ENCODE measurements at places on chromosomes 6 and 20. TPM values are rescaled to one million over a fixed set of nuclear protein-coding genes. Genes with fewer than 3 reads are reported as not detected.
A peak's percentile ranks its signal among the peaks of the same experiment; 100 is the strongest.

The CST4 gene
- not detected for polyA plus RNA-seq

The OR2H1 gene
- not detected for polyA plus RNA-seq

GRCh38 chr20:45416917-45417316, 976 bp downstream of the PIGT start:
- no peak for DNase-seq
- H3K27me3 ChIP-seq, result no peaks in the 10 kb centered on the region
- peaks cover 14% of the 10 kb centered on the region for H3K36me3 ChIP-seq
- no peak overlapping the region for H3K27ac ChIP-seq
- H3K4me3 ChIP-seq, result peak overlapping the region; percentile 96

DNA sequence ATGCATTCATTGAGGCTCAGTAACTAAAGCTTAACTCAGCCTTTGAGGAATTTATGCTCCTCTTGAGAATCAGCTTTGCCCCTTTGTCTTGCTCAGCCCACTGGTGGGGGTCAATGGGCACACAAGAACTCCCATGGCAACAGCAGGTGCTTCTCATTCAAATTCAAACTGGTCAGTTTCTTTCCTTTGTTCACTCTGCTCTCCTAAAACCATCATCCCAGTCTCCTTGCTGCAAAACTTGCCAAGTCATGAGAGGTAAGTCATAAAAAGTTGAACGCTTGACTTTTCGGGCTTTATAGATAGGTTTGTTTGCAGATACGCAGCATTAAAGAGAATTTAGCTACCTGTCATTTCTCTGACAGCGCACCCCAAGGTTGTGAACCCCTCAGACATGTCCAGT, 146.8 kb downstream of the TFAP2A start:
- H3K27ac ChIP-seq, result no peak overlapping the region
- no peak for DNase-seq
- no peaks in the 10 kb centered on the region for H3K36me3 ChIP-seq
- H3K27me3 ChIP-seq, result no peaks in the 10 kb centered on the region

- no peak overlapping the region for H3K27ac ChIP-seq
- H3K4me1 ChIP-seq, result no peaks in the 10 kb centered on the region
- no peaks in the 10 kb centered on the region for H3K27me3 ChIP-seq
- DNase-seq, result no peak
- H3K36me3 ChIP-seq, result no peaks in the 10 kb centered on the region
Observed at GRCh38 chr6:130740308-130740707, 86.9 kb upstream of the SMLR1 start.

DNA sequence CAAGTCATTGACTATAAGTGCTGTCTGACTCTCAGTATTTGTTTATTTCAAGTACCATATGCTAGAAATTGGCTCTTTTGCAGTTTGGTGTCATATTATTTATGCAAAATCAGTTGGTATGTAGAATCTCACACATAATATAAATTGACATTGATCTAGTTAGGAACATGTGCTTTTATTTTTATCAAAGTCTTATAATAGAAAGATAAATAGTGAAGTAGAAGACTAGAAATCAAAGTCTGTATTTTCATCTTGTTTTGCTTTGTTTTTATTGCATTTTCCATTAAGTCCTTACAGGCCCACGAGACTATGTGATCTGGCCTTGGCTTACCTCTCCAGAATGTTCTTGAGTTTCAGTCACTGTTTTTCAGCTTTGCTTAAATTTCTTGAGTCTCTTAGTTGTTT, 300.3 kb downstream of the LAMA2 start:
- no peaks in the 10 kb centered on the region for H3K27me3 ChIP-seq
- no peak for DNase-seq
- no peaks in the 10 kb centered on the region for H3K36me3 ChIP-seq

DNA sequence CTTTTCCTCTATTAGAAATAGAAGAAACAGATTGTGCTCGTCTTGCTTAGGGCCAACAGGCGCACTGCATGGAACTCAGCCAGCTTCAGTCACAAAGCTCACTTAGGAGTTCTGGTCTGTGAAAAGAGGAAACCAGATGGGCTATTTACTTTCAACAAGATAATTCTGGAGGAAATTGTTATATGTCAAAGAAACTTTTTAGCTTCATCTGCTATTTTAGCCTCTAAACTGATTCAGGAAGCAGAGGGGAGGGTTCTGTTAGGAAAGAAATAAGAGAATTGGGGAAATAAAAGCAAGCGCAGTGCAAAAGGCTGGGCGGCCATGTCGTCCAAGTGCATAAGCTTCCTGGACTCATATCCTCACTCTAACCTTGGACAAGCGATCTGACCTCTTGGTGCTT, 21.3 kb downstream of the PRKN start:
- H3K27ac ChIP-seq, result no peak overlapping the region
- DNase-seq, result peak; percentile 26
- no peaks in the 10 kb centered on the region for H3K4me1 ChIP-seq
- no peaks in the 10 kb centered on the region for H3K27me3 ChIP-seq
- no peaks in the 10 kb centered on the region for H3K36me3 ChIP-seq
- H3K4me3 ChIP-seq, result no peak overlapping the region

DNA sequence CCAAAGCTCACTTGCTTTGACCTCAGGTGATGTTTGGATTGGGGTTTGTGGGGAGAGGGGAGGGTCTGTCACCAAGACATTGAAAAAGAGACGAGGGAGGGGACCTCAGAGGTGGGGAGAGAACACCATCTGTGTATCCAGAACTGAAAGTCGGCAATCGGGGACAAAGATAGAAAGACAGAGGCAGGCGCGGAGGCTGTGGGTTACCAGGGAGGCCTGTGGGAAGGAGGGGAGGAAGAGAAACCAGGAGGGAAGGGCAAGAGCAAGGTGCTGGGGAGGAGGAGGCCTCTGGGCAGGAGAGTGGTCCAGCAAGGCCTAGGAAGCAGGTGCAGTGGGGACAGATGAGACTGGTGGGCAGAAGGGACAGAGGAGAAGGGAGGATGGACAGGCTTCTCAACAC, 211.2 kb downstream of the CDC5L start:
- H3K27ac ChIP-seq, result no peak overlapping the region
- no peaks in the 10 kb centered on the region for H3K36me3 ChIP-seq
- no peaks in the 10 kb centered on the region for H3K4me1 ChIP-seq
- no peak overlapping the region for H3K4me3 ChIP-seq
- DNase-seq, result no peak

DNA sequence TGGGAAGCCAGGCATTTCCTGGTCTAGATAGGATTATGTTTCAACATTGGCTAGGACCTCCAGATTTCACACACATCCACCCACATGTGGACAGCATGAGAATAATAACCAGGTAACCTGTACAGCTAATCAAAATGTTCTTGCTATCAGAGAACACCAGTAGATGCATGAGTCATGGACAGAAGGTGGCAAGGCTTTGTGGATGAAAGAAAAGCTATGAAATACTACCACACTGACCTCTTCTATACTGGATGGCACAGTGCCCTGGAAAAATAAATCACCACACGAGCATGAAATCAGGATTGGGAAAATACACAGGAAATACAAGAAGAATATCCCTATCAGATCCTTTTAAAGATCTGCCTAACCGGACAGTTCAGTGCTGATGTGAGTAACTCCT, 113.0 kb downstream of the GMDS start:
- H3K36me3 ChIP-seq, result no peaks in the 10 kb centered on the region
- no peak overlapping the region for H3K4me3 ChIP-seq
- no peak overlapping the region for H3K27ac ChIP-seq
- DNase-seq, result peak; percentile 58

DNA sequence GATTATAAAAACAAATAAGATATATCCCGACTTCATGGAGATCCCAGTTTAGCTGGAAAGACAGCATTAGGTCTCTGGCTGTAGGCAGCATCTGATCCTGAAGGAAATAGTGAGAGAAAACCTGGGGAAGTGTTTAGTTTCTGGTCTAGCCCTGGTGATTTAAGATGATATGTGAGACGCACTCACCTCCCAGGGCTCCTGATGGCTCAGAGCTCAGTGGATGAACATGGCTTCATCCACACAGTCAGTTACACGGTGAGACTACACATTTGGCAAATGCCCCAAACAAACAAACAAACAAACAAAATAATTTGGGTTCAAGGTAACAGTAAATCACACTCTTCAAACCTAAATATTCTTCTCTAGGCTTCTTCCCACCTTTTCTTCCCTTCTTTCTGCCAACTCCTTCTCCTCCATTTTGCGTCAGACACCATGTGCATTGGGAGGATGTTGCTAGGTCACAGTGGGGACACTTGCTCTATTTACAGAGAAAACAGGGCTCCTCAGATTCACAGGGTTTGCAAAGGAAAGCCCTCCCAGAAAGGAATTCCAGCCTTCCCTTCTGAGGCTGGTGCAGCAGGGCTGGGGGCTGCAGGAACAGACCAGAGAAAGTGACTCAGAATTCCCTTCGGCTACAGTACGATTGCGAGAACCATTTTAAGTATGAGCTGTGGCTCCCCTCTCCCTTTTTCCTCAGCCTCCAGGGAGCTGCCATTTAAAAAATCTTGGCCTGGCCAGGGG, 59.6 kb upstream of the SALL4 start:
- H3K36me3 ChIP-seq, result no peaks in the 10 kb centered on the region
- peaks cover 8% of the 10 kb centered on the region for H3K4me1 ChIP-seq
- H3K27ac ChIP-seq, result no peak overlapping the region
- DNase-seq, result no peak
- H3K27me3 ChIP-seq, result no peaks in the 10 kb centered on the region

DNA sequence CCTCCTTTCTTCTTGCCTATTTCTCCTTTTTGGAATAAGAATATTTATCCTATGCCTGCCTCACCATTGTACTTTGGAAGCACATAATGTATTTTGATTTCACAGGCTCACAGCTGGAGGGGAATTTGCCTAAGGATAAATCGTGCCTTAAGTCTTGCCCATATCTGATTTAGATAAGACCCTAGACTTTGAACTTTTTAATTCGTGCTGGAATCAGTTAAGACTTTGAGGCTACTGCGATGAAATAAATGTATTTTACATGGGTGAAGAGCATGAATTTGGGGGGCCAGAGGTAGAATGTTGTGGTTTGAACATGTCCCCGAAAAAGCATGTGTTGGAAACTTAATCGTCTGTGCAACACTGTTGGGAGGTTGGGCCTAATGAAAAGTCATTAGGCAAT, 648.8 kb downstream of the EPHA7 start:
- peak; percentile 52 for DNase-seq
- H3K4me1 ChIP-seq, result no peaks in the 10 kb centered on the region
- no peak overlapping the region for H3K4me3 ChIP-seq

DNA sequence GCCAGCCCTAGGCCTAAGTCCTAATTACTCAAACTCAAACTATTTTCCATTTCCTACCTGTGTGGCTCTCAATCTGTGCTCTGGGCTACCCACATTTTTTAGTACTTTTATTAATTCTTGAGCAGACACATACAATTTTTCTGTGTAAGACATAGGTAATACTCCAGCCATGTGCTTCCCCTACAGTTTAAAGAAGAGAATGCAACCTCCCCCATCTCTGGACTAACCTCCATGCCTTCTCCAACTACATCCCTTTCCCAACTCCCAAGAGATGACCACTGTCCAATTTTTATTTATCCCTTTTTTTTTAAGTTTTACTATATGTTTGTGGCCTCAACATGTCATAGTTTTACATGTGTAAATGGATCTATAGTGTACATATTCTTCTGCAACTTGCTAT, 5.8 kb downstream of the HMGN4 start:
- H3K4me1 ChIP-seq, result no peaks in the 10 kb centered on the region
- no peak overlapping the region for H3K27ac ChIP-seq
- H3K36me3 ChIP-seq, result peaks cover 4% of the 10 kb centered on the region
- DNase-seq, result peak; percentile 23
- no peak overlapping the region for H3K4me3 ChIP-seq

GRCh38 chr20:41632896-41633295, 14.7 kb upstream of the CHD6 start:
- no peaks in the 10 kb centered on the region for H3K27me3 ChIP-seq
- H3K27ac ChIP-seq, result no peak overlapping the region
- DNase-seq, result no peak
- H3K4me3 ChIP-seq, result no peak overlapping the region

- H3K27ac ChIP-seq, result no peak overlapping the region
- H3K4me1 ChIP-seq, result no peaks in the 10 kb centered on the region
- no peaks in the 10 kb centered on the region for H3K27me3 ChIP-seq
- no peak overlapping the region for H3K4me3 ChIP-seq
- DNase-seq, result no peak
Observed at GRCh38 chr6:55678330-55679224, 99.6 kb upstream of the HMGCLL1 start.

- no peaks in the 10 kb centered on the region for H3K36me3 ChIP-seq
- H3K27ac ChIP-seq, result no peak overlapping the region
- no peak for DNase-seq
- H3K4me1 ChIP-seq, result peaks cover 4% of the 10 kb centered on the region
Observed at GRCh38 chr20:53940360-53940702, 130.1 kb downstream of the BCAS1 start.

DNA sequence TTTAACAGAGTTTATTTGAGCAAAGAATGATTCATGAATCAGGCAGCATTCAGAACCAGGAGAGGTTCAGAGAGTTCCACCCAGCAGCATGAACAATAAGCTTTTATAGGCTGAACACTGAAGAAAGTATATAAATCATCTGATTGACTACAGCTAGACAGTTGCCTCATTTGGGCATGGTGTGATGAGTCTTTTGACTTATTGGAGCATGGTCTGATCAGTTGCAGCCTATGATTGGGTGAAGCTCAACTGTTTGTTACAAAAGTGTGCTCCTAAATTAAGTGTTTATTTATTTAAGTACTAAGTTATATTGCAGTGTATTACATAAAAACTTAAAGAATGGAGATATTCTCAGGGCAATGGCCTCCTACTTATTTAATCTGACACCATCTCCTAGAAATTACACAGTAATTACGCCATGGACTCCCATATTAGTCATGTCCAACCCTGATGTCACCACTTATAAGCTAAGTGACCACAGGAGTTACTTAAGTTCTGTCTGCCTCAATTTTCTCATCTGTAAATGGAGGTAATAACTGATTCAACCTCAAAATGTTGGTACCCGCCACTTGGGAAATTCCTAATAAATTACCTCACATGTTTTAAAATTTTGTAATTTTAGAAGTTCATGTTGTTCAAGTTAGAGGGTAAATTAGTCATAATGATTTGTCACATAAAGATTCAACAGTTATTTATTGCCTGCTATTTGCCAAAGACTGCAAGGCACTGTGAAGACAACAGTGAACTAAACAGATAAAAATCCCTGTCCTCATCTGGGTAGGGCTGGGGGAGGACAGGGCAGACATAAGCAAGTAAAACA, 15.2 kb upstream of the ROS1 start:
- no peaks in the 10 kb centered on the region for H3K4me1 ChIP-seq
- no peak overlapping the region for H3K27ac ChIP-seq
- no peak overlapping the region for H3K4me3 ChIP-seq
- H3K27me3 ChIP-seq, result no peaks in the 10 kb centered on the region
- no peak for DNase-seq

Data from small intestine (tissue), 16 donors.